ENCODE measurements at places on chromosomes 2 and 18.

GRCh38 chr2:143608063-143608423 lies 478.8 kb downstream of the ARHGAP15 start:
- no peak for DNase-seq

- no peak for DNase-seq
Observed at GRCh38 chr18:25819746-25820363, 270.6 kb downstream of the SS18 start.

DNA sequence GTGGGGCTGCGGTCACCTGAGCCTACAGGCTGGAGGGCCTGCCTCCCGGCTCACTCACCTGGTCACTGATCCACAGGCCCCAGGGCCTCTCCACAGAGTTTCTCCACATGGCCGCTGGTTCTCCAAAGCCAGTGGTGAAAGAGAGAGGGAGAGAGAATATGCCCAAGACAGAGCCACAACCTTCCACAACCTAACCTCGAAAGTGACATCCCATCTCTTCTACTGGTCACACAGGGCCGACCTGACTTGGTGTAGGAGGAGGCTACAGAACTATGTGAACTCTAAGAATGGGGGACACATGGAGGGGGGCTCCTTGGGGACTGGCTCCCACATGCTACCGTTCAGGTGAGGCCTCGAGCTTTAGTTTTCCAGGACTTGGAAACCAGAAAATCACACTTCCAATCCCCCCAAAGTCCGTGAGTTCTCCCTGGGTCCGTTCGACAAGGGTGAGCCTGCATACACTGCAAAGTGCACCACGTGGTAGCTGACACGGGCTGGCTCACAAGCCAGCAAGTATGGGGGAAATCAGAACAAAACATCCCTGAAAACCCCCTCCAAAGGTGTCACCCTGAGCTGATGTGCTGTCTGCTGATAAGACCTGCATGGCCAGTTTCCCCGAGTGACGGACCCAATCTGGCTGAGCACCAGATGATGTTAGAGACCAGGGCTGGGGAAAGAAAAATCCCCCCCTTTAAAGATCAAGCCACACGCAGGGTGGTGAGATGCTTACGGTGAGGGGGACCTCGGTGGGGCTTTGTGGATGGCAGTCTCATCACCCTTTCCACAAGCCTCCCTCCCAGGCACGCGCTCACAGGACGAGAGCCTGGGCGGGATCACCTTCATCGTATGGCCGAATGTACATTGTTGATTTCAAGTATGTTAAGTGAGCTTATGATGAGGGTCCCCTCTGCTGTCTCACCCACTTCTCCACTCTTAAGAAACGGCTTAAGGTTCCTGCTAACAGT lies 54.2 kb upstream of the SEMA4C start:
- peak; percentile 11 for DNase-seq

DNA sequence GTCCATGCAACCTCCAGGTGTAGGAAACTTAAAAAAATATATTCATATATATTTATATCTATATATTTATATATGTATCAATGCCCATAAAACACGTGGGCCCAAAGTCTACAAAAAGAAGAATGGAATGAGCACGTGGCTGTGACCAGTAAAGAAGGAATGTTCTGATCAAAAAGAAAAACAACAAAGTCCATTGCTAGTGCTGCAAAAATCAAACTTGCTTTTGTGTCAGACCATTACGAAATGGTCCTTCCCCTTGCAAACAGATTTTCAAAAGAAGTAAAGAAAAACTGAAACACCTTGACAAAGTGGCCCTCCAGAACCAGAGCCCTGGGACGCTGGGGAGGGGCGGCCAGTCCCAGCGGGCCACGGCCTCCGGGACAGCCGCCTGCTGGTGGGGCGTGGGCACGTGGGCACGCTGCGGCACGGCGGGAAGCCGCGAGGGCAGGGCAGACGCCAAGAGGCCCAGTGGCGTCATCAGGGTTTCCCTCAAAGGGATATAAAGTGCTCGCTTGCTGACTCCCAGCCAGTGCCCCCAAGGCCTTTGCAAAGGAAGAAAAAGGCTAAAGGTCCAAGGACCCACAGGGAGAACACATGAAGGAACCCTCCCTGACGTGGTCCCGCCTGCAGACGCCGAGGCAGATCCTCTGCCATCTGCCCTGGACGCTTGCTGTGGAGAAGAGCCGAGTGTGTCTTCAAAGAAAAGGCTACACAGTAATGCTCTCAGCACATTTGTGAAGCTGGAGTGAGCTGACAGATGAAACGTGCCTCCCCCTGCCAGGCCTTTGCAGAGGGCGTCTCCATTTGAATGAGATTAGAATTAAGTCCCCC lies 201.8 kb downstream of the TWIST2 start:
- no peak for DNase-seq

DNA sequence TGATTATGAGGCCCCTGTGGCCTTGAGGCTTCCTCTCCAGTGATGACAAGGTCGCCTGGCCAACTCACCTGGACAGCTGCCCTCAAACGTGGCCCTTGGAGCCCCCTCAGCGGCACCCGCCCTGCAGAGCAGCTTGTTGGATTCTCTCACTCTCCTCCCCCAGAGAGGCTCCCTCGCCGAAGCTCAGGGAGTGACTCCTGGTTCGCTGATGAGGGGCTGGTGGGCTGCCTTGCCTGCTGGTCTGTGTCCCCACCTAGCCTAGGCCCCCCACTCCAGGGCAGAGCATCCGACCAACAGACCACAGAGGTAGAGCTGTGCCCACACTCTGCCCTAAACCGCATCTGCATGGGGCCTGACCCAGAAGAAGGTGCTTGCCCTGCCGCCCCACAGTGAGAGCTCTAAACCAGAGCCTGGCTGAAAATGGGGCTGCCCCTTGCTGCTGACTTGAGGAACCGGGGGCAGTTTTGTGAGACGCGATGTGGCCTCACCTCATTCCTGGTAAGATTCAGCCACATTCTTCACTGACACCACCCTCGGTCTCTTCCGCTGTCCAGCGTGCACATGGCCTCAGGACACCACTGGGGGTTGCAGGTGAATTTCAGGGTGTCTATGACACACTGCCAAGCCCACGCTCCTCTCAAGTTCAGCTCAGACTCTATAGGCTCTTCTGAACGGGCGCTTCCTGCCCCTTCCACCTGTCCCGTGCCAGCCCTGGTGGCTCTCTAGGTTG lies 131.6 kb downstream of the CABLES1 start:
- DNase-seq = no peak

GRCh38 chr2:68807821-68808266 lies 63.4 kb downstream of the BMP10 start:
- DNase-seq = no peak

- DNase-seq = no peak
Observed at GRCh38 chr18:76373297-76373696, 121.7 kb downstream of the ZNF516 start.

DNA sequence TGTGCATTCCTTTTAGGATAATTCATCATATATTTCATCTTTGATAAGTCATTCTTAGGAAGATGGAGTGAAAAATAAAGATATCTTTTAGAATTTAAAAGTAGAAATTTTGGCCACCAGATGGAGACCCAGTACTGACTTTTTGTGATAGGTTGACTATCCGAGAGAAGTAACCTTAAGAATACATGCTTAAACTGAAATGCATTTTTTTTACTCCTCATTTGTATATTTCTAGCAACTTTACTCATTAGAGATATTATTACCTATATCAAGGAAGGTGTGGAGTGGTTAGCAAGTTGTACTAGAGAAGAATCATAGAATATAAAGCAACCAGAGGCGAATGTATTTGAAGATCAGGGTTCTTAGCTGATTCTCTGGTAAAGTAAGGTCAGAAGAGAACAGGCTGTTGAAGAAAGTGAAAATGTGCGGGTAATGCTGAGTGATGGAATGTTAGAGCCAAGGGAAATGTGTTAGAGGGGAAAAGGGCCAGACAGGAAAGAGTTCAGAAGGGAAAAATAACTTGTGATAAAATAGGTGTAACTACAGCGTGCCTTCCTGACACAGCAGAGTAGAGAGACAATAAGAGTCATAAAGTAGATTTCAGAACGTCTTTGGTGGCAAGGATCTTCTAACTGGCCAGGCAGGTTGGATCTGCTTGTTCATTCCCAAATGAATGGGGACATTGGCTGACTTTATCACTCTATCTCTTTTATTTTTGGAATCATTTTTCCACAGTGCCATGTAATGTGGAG lies 52.3 kb downstream of the TDRD15 start:
- DNase-seq = no peak

GRCh38 chr2:121949271-121949670 lies 193.8 kb downstream of the TSN start:
- no peak for DNase-seq

DNA sequence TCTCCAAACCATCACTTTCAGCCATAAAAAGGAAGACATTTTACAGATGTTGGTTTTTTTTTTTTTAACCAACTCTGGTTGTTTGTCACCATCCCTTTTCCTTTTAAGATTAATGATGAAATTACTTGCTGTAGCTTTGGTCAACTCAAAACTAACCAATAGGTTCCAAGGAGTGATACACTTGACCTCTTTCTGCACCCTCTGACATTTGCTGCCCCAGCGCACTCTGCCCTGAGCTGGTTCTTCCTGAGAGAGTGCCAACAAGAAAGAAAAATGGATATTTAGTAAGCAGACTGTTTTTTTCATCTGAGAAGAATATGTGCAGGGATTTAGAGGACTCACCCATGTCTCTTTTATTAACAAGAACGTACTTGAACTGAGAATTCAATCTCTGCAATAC lies 520.0 kb downstream of the TXNL1 start:
- DNase-seq = no peak

DNA sequence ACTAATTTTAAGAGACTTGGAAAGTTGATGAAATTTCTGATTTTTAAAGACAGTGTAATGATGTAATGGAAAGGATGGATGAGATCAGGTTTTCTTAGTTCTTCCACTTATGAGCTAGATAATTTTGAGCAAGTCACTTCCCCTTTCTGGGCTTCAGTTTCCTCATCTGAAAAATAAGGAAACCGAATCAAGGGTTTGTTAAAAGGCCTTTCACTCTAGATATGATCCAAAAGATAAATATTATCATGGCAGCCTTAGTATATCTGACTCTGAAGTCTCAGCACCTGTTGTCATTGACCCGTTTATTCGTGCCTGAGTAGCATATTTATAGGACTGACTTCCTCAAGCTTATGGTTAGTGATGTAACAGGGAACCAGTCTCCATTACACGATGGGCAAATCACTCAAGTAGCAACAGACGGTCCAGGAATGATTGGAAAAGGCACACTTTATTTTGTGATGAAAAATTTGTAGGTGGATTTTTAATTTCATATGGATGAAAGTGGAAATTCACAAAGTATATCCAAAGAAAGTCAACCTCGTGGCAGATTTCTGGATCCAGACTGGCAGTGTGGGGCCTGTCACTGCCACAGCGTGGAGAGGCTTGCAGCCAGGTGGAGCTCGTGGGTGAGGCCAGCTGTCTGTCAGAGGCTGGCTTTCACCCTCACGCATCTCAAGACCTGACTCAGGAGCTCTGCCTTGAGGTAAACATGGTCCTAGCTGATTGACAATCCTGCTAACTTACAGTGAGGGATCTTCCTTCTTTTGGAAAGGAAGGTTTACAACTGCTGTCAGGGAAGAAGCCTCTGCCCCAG lies 137.9 kb upstream of the CXCR4 start:
- no peak for DNase-seq

Measured in stimulated activated CD8-positive, alpha-beta memory T cell treated with anti-CD3 and anti-CD28 coated beads, Interleukin-4, amount 100 ng/mL, for 1 hour (primary cell).